Retina (tissue), 1 donor: ENCODE measurements at places on chromosomes 2 and 18.

GRCh38 chr2:146077156-146077555, 1557.2 kb upstream of the ZEB2 start:
- DNase-seq = no peak

- no peak for DNase-seq
These were observed 185.4 kb upstream of the DLGAP1 start for GRCh38 chr18:4640349-4641012.

GRCh38 chr18:57088883-57089282, 58.0 kb upstream of the BOD1L2 start:
- no peak for DNase-seq

GRCh38 chr2:235716875-235717496, 223.1 kb downstream of the AGAP1 start:
- DNase-seq = no peak

GRCh38 chr2:128307595-128307994, 11.1 kb downstream of the HS6ST1 start:
- DNase-seq = no peak
